Effector memory CD8-positive, alpha-beta T cell (primary cell): ENCODE measurements at places on chromosomes 1 and 21.

GRCh38 chr1:168613691-168614231, 37.4 kb downstream of the XCL1 start:
- no peak for DNase-seq

DNA sequence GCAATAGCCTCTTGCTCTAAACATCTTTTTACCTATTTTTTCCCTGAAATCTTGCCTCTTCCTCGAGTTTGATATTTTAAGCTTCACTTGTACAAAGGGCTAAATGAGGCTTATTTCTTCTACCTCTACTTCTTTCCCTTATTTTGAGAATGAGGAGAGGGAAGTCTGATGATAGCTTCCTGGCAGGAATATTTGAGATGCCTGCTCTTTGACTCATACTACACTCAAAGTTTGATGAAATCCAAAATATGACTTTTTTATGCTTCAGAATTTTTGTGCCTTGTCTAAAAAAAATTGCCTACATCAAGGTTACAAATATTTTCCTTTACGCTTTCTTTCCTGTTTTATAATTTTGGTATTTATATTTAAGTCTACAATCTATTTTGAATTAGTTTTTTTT, 624.4 kb upstream of the PLXNA2 start:
- no peak for DNase-seq

DNA sequence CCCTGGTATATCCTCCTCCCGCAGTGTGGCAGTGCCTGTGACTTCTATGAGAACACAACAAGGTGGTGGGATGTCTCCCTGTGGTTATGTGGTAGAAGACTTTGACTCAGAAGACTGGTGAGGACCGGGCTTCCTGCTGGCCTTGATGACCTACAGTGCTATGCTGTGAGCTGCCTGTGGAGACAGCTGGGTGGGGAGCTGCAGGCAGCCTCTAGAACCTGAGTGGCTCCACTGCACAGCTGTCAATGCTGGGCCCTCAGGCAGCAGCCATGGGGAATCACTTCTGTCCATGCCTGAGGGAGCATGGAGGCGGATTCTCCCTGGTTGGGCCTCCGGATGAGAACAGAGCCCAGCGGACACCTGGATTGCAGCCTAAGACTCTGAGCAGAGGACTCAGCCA, 14.9 kb downstream of the SLC1A7 start:
- peak; percentile 14 for DNase-seq

- DNase-seq: no peak
Observed at GRCh38 chr1:46535063-46535462, 16.4 kb downstream of the KNCN start.

DNA sequence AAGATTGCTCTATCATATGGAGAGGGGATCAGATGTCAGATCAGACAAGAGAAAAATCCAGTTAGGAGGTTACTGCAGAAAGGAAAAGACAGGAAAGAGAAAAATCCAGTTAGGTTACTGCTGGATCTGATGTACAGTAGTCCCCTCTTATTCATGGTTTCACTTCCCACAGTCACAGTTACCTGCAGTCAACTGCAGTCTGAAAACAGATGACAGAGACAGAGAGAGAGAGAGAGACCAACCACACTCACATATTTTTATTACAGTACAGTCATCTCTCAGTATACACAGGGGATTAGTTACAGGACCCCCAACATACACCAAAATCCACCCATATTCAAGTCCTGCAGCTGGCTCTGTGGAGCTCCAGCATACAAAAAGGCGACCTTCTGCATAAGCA, 29.3 kb downstream of the NUP133 start:
- no peak for DNase-seq

GRCh38 chr1:228305721-228306152, 97.9 kb downstream of the OBSCN start:
- DNase-seq: no peak

DNA sequence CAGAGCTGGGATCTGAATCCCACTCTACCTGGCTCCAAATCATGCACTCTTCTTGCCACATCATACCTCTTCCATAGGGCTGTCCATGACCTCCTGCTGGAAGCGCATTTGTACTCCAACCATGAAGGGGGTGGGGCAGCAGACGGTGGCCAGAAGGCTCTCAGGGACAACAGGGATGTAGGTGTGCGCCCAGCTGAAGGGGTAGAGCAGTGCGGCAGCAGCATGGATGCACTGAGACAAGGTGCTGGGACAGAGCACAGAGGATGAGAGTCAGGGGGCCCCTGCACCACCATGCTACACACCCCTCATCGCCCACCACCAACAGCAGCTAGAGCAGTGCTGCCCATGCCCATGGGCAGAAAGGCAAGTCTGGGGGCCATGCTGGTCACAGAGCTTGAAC, 8.4 kb downstream of the DENND2D start:
- DNase-seq: no peak

DNA sequence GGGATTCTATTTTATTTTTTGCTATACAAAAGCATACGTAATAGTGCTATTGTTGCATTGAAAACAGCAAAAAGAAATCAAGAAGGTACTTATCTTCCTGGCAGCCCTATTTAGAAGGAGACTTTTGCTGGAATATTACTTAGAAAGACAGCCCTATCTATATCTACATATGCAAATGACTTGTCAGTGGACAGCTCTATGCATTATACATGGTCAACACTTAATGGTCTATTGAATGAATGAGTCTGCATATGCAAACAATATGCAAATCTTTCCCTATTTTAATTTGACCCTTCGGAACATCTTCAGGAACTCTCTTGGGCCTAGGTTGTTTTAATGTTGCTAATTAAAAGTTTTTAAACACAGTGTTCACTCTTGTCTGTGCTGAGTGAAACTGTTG, 110.8 kb downstream of the PLXNA2 start:
- DNase-seq: no peak

- no peak for DNase-seq
Observed at GRCh38 chr1:240602189-240602588, 9.8 kb downstream of the GREM2 start.

DNA sequence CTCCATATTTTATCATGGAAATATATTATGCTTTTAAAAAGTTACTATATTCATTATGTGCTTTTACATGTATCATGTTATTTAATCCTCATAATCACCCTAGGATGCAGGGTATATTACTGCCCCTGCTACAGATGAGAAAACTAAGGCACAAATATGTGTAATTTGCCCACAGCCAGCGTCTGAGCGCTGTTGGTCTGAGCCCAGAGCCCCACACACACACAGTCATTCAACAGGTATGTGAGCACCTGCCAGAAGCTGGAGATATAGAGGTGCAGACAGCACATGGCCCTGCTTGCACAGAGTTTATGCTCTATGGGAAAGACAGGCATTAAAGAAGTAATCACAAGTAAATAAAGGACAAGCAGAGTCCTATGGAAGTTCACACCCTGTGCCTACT, 49.8 kb upstream of the SEC16B start:
- no peak for DNase-seq

- no peak for DNase-seq
Observed at GRCh38 chr1:52677076-52677806, 20.9 kb downstream of the COA7 start.

- DNase-seq: no peak
Observed at GRCh38 chr1:205497351-205497750, 7.1 kb upstream of the CDK18 start.
